CD4-positive, alpha-beta T cell treated with Interleukin-10 for 1 hour (primary cell): ENCODE measurements at places on chromosomes 11 and 22.

DNA sequence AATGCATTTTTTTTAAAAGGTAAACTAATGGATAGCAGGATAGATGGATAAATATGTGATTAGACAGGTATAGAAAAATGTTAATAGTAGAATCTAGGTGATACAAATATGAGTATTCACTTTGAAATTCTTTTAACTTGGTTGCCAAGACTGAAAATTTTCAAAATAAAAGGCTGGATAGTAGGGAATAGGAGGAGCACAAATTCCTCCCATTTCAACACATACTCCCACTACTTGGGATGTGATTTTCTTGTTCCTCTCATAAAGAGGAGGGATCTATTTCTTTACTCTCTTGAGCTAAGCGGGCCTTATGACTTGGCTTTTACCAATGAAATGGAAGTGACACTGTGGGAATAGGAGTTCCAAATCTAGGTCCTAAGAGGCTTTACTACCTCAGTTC is 35.9 kb downstream of the PIK3C2A start:
- DNase-seq: no peak

GRCh38 chr11:96162816-96163499 is 180.0 kb downstream of the MAML2 start:
- no peak for DNase-seq

DNA sequence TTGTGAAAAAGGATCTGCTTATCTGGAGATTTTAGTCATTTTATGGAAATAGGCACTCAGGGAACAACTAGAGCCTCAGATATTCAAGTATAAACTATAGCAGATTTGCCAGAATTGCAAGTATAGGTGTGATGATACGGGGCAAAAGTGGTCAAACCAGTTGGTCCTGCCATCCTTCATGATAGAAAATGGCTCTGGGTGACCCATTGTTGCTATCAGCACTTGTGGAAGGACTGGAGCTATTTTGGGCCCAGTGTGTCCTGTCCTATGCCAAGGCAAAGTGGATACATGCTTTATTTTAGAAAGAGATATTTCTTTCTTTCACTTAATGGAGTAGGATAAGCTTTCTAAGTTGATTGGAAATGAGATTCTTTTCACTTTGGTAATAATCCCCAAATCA is 85.2 kb downstream of the PPP6R3 start:
- DNase-seq: no peak

DNA sequence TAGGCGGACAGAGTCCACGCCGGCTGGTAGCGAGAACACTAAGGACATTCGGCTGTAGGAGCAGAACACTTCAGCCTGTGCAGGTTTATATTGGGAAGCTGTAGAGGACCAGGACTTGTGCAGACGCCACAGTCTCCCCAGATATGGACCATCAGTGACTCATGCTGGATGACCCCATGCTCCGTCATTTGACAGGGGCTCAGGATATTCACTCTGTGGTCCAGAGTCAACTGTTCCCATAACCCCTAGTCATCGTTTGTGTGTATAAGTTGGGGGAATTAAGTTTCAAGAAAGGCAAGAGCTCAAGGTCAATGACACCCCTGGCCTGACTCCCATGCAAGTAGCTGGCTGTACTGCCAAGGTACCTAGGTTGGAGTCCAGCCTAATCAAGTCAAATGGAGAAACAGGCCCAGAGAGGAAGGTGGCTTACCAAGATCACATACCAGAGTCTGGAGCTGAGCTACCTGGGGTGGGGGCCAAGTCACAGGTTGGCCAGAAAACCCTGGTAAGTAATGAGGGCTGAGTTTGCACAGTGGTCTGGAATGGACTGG is 17.2 kb downstream of the P2RY2 start:
- no peak for DNase-seq

DNA sequence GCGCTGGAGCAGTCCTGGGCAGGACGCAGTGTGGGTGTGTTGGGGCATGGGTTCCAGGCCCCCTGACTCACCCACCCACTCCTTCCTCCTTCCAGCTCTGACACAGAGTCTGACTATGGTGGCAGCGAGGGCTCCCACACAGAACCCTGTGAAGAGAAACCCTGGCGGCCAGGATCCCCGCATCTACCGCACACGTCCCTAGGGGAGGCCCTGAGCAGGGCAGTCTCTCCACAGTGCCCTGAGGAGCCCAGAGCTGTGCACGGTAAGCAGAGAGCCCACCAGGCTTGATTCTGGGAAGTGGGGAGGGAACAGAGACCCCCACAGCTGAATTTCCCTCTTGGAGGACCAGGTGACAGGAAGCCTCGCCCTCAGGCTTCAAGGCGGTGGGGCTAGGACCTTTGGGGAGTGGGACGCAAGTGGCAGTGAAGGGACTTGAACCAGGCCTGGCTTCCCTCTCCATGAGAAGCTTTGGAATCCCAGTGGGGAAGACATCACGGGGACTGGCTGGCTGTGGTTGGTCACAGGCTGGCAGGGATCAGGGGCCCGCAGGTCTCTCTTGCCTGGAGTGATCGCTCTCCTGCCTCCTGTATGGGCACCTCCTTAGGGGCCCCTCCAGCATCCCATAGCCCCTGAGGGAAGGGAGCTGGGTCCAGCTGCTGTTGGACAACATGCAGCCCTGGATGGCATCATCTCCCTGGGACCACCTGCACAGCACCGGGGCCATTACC is 96.4 kb upstream of the PARVA start:
- no peak for DNase-seq

- no peak for DNase-seq
Observed at GRCh38 chr11:65206901-65207300, 25.2 kb downstream of the CAPN1 start.

DNA sequence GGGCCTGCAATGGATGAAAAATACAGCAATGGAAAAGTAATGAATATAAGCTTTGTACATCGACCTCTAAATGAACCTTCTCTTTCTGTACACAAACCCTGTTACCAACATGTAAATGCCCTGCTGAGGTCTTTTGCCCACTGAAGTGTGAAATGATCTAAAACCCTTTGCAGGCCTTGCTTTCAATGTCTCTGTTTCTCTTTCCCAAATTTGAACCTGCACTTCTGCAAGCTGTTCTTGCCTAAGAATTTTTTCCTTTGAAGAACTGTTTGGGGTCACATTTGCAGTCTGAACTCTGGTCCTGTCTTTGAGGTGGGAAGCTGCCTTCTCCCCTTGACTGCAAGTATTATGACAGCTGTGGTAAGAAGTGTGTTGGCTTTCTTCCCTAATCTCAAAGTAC is 1237.1 kb downstream of the FAM181B start:
- no peak for DNase-seq

GRCh38 chr11:36622431-36623136 is 24.5 kb upstream of the RAG2 start:
- peak; percentile 24 for DNase-seq

DNA sequence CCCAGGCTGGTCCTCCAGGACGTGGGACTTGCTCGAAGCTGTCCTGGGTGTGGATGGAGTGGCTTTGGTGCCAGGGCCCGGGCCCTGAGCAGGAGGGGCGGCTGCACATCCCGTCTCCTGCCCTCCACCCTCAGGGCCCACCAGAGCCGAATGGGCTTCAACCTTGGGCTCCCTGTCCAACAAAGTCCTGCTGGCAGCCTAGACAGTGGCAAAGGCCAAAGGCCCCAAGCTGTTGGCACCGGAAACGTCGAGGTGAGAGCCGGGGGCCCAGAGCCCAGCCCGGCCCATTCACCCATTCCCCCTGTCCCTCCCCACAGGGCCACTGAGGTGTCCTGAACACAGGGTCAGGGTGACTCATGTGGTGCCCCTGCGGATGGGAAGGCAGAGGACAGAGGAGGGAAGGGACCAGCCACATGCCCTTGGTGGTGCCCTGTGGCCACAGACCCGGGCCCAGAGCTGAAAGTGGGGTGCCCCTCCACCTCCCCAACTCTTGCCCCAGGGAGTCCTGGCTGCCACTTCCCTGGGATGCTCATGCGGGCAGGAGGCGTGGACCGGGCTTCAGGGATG is 9.1 kb downstream of the TSPAN32 start:
- no peak for DNase-seq

DNA sequence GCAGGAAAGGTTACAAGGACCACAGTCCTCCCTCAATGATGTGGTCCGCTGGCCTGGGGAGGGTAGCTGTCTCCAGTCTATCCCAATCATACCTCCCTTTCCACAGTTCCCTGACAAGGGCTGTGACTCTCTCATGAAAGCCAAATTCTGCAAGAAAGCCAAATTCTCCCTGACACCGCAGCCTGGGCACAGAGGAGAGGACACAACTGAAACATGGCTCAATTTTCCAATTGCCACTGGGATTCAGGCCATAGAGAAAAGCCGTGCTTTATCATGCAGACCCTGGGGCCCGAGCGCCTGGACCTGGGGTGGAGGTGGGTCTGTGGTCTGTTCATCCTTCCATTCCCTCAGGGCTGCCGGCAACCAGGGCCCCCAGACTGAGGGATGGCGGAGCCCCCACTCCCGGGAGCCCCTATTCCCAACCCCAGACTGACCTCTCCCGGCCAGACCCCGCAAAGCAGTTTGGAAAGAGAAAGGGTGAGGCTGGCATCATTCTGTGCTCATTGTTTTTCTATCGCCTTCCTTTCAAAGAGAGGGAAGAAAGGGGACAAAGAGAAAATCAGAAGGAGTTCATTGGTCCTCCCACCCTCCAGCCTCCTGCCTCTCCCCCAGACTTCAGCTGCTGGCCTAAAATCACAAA is 239.5 kb downstream of the BUD13 start:
- no peak for DNase-seq

DNA sequence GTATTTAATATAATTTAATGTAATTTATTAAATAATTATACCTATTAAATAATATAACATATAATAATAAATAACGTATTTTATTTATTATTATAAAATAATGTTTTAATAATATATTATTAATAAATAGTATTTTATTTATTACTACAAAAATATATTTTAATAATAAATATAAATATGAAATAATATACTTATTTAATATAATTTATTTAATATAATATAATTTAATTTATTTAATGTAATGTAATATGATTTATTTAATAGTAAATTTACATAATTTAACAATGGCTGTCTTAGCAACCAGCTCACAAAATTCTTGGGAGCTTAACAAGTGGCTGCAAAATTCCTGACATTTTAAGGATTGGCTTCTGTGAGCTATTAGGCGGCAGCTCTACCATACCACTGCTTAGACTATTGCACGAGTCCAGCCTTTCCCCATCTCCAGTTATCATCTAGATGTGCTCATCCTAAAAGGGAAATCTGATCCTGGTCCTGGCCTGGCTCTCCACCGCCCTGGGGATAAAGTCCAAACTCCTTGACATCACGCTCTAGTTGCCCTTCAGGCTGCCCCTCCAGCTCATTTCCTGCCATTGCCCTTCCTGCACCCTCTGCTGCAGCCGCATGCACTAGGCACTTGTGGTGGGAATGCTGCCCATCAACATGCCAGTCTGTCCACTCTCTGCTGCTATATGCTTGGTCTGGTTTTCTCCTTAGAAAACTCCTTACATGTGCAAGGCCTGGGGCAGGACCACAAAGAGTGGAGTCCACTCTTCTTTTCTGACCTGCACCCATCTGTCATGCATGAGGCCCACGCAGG is 9.8 kb downstream of the MMP20 start:
- DNase-seq: no peak

GRCh38 chr11:83471831-83472727 is 185.9 kb upstream of the CCDC90B start:
- no peak for DNase-seq

- no peak for DNase-seq
Observed at GRCh38 chr11:7749456-7749855, 43.2 kb upstream of the OVCH2 start.

- no peak for DNase-seq
Observed at GRCh38 chr22:39470451-39471291, 13.9 kb downstream of the MGAT3 start.

DNA sequence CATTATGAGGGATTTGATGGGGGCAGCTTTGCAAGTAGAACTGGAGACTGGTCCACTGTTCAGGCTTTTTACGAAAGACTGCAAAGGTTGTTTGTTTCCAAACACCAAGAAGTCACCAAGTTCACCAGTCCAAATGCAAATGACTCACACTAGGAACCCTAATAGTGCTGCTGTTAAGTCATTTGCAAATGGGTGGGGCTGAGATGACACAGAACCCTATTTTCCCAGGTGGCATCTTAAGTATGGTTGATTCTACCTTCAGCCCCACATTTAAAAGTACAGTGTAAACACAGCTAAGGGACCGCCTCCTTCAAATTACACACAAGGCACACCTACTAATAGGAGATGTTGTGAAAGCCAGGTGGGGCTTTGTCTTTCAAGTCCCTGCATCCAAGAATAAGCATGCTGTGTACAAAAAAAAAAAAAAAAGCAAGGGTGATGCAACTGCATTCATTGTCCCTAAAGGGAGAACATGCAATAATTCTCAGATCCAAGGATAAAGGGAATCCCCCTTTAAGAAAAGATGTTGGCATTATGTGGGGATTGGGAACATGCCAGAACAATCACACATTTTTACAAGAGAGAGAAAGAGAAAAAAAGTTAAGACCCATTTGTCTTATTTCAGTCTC is 27.3 kb downstream of the BDNF start:
- no peak for DNase-seq

DNA sequence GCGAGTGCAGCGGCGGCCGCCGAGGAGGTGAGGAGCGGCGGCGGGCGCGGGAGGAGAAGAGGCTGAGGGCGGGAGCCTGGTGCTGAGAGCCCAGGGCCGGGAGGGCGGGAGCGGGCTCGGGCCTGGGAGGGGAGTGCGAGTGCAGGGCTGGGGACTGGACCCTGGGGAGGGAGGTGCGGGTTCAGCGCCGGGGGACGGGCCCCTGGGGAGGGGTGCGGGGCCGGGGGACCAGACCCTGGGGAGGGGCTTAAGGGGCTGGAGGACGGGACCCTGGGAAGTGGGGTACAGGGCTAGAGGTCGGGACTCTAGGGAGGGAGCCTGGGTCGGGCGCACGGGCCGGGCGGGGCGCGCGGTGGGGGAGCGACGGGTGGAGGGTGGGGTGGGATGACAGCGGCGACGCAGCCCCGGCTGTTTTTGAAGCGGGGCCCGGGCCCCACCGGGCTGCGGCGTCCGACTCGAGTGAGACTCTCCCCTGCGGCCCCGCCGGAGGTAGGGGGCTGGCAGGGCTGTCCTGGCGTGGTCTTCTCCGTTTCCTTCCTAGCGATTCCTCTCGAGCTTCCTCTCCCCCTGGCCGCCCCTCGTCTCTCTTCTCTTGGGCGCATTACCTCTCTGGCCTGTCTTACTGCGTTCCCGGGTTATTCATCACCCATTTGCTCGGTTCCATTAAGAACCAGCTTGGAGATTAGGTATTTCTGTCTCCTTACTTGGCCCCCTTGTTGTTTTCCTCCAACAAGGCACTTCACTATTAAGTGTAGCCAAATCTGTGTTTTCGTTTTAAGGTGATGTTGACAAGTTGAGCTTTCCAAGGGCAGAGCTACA is 754 bp downstream of the NUP50 start:
- peak; percentile 39 for DNase-seq

GRCh38 chr22:23520863-23521440 is 59.1 kb downstream of the IGLL1 start:
- no peak for DNase-seq

GRCh38 chr11:60305906-60306619 is 21.0 kb upstream of the MS4A6E start:
- DNase-seq: no peak
